ENCODE measurements at places on chromosomes 4 and X. TPM values are rescaled to one million over a fixed set of nuclear protein-coding genes. Genes with fewer than 3 reads are reported as not detected.

Gene PNMA5
- total RNA-seq = not detected

Gene PGAM4
- total RNA-seq = not detected

Gene ZDHHC15
- 0.18 TPM for total RNA-seq

Gene USP26
- not detected for total RNA-seq

Gene PFKFB1
- total RNA-seq = 0.09 TPM

Gene CFP
- 0.18 TPM for total RNA-seq

Gene F8A2
- not detected for total RNA-seq

Gene RAB40AL
- total RNA-seq = not detected

Gene CFAP47
- not detected for total RNA-seq

Gene MAGEB10
- not detected for total RNA-seq

Gene TIMM8A
- total RNA-seq = 8.8 TPM

Gene ADRA2C
- 0.49 TPM for total RNA-seq

Gene FAM184B
- not detected for total RNA-seq

Gene DSPP
- total RNA-seq = not detected

Gene ALAS2
- not detected for total RNA-seq

Gene NLGN4X
- total RNA-seq = 0.08 TPM

Gene PLS3
- 309 TPM for total RNA-seq

Gene COX7B2
- total RNA-seq = not detected

Gene C4orf50
- total RNA-seq = not detected

Gene SERTM2
- not detected for total RNA-seq

Gene ODAPH
- not detected for total RNA-seq

Gene KLF8
- 0.90 TPM for total RNA-seq

Gene HSD17B13
- not detected for total RNA-seq

Gene MAGEA8
- not detected for total RNA-seq

Gene NCAPG
- total RNA-seq = 60.1 TPM

Gene EMCN
- 0.90 TPM for total RNA-seq

Gene ZNF732
- total RNA-seq = 0.57 TPM

Gene TMEM164
- total RNA-seq = 11.8 TPM

Gene GAGE12C
- not detected for total RNA-seq

Gene HHIP
- total RNA-seq = 16.0 TPM

Gene ABCB7
- 16.7 TPM for total RNA-seq

Gene JAKMIP1
- total RNA-seq = not detected

Gene FANCB
- 12.7 TPM for total RNA-seq

Gene TMPRSS11A
- under 0.01 TPM for total RNA-seq

Gene SSX2B
- not detected for total RNA-seq

Data from fibroblast of the aortic adventitia (primary cell).